ENCODE measurements at places on chromosomes 2 and 18.

GRCh38 chr18:13915391-13915790 is at the start of gene MC2R:
Gene MC2R, minus strand, starts transcription at chr18:13915536. Its CDS starts 30,018 bp downstream, at chr18:13885518.
- DNase-seq, result no peak

- no peak for DNase-seq
Observed at GRCh38 chr18:79574938-79575525, 104.6 kb upstream of the CTDP1 start.

GRCh38 chr18:51191128-51191717 is 6.3 kb downstream of the MEX3C start:
- no peak for DNase-seq

GRCh38 chr2:43611987-43612894 is 16.4 kb upstream of the THADA start:
- peak; percentile 76 for DNase-seq
